Neural crest cell (in vitro differentiated cells): ENCODE measurements at places on chromosomes 6 and 20. TPM values are rescaled to one million over a fixed set of nuclear protein-coding genes. Genes with fewer than 3 reads are reported as not detected.

Gene MMP24
- 2.8 and 2.9 TPM in 2 replicates for total RNA-seq

Gene CTAGE9
- total RNA-seq, result not detected in 2 replicates

Gene MAP7
- 1.3 and 1.4 TPM in 2 replicates for total RNA-seq

Gene PBOV1
- total RNA-seq, result not detected in 2 replicates

Gene CPXM1
- 200 and 218 TPM in 2 replicates for total RNA-seq

Gene SPEF1
- total RNA-seq, result 0.54 and 0.55 TPM in 2 replicates

Gene DYNLT2
- total RNA-seq, result 2.8 TPM in 2 replicates

Gene PRDM13
- total RNA-seq, result 0.09 and 0.14 TPM in 2 replicates

Gene SFTA2
- not detected in 2 replicates for total RNA-seq

Gene SLC2A10
- 11.3 and 12.7 TPM in 2 replicates for total RNA-seq

Gene STMND1
- not detected in 2 replicates for total RNA-seq

Gene FAXC
- total RNA-seq, result 25.0 and 26.7 TPM in 2 replicates

Gene TCF21
- total RNA-seq, result not detected in 2 replicates
